ENCODE measurements at places on chromosomes 4 and X.

GRCh38 chr4:53592122-53592521 is 836 bp upstream of the LNX1 start:
- no peak for DNase-seq

- DNase-seq, result no peak
Observed at GRCh38 chrX:14357314-14357713, 172.0 kb upstream of the GLRA2 start.

GRCh38 chrX:78283511-78283910 is 43.9 kb downstream of the CYSLTR1 start:
- DNase-seq, result no peak

DNA sequence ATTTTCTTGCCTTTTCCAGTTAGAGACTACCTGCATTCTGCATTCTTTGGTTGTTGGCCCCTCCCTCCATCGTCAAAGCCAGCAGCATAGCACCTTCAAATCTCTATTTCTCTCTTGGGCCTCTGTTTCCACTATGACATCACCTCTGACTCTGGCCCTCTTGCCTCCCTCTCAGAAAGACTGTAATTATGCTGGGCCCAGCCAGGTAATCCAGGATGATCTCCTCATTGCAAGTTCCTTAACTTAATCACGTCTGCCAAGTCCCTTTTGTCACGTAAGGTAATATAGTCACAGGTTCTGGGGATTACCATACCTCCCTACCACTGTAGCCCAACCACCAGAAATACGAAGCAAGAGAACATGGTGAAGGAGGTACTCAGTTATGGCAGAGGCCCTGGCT is 39.3 kb upstream of the NYX start:
- no peak for DNase-seq

DNA sequence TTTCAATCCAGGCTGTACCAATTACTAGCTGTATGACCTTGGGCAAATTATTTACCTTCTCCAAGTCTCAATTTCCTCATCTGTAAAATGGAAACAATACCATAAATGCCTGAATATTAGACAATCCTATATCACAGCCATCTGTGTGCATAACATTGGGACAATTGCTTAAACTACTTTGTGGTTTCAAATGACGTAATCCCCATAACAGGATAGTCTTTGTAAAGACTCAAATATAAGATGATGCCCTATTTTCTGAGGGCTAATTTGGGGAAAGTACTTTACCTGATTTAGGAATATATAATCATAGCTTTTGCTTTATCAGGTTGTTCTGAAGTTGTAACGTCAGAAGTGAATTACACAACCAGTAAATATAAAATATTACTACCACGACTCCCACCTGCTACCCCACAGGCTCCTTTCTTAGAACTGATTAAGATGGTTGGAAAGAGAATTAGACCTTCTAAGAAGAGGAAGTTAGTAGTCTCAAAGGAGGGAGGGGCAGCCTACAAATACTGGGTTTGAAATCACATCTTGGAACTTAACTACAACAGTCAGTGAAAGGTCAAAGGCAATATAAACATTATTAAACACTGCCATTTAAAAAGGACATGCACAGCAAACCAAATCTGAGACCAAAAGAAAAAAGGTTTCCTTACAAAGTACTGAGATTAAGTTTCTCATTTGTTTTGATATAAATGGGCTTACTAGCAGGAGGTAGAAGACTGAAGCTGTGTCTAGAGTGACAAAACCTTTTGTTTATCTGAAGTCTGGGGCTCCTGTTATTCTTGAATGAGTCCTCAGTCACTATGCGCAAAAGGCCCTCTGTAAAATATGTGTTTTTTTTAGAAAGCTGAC is 215.0 kb downstream of the SCFD2 start:
- no peak for DNase-seq

DNA sequence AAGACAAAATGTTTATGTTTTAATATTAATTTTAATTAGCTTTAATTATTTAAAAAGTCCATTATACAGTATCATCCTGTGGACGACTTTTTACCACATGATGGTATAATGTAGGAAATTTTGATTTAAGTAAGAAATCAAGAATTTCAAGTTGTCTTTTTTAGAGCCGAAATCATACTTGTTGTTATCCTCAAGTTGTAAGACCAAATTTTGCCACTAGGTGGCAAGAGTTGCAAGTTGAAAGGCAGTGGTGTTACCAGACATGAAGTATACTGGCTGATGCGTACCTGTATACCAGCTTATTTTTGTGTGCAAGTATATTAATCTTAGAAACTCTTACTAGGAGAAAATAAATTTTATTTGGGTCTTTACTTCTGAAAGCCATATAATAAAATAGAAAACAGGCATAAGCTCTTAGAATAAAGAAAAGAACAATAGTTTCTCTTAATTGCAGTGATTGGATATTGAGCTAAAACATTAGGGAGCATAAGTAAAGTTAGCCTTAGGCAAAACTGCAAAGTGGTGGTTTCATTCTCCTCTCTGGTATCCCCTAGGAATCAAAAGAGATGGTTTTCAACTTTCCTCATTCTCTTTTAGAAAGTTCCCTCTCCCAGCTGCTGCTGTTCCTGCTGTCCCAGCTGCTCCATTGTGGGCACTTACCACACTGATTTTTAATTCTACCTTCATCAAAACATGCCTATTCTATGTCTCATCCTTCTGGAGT is 118.0 kb upstream of the WDFY3 start:
- no peak for DNase-seq

GRCh38 chrX:50577326-50577725 is 106.7 kb upstream of the DGKK start:
- DNase-seq, result no peak

DNA sequence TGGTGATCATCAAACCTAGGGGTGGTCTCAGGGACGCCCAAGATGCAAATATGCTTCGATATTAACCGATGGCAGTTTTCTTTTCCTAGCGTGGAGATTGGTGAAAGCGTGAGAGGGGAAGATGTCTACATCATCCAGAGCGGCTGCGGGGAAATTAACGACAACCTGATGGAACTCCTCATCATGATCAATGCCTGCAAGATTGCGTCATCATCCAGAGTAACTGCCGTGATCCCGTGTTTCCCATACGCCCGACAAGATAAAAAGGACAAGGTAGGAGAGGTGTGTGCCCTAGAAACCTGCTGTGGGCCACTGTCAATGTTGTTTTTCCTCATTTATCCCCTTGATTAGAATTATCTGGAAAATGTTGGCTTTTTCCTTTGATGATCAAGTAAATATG is 7.9 kb downstream of the PRPS2 start:
- no peak for DNase-seq

DNA sequence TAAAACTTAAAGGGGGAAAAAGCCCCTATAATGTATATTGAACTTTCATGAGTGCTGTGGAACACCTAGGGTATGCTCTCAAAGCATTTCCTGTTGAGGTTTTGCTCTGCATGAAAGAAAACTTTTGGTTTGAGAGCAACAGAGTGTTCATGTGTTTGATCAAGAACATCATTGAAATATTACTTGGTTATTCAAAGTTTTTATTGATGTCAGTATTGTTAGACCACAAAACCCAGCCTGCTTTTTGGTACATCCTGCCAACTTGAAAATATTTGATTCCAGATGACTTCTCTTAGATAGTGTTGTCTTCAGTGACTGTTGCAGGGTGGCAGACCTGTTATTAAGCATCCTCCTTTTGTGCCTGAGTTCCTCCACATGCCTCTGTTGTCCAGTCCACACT is 68.0 kb downstream of the N4BP2 start:
- DNase-seq, result no peak

DNA sequence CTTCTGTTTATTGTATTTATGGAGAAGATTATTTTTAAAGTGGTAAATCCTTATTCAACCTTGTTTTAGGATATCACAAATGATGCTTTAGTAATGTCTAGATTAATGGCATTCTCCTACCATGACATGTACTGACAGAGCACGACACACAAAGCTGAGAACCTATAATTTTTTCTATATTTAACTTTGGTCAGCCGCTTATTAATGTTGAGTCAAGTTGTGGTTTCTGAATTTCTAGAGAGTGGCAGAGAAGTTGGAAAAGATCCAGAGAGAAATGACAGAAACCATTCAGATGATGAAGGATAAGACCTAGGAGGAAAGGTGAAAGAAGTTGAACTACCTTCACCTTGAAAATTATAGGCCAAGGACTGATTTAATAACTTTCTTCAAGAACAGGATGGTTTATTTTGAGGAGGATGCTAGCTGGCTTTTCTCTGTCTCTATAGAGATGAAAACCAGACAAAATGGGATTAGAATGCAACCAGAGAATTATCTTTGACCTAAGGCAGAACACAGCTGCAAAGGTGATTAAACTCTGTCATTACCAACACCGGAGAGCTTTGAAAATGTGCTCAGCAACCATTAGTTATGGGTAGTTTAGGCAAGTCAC is 62.6 kb upstream of the TSPAN5 start:
- DNase-seq, result no peak

GRCh38 chr4:185716577-185717376 is 95.2 kb downstream of the SORBS2 start:
- peak; percentile 59 for DNase-seq

GRCh38 chrX:13821738-13822137 is 4.8 kb upstream of the GPM6B start:
- DNase-seq, result no peak

DNA sequence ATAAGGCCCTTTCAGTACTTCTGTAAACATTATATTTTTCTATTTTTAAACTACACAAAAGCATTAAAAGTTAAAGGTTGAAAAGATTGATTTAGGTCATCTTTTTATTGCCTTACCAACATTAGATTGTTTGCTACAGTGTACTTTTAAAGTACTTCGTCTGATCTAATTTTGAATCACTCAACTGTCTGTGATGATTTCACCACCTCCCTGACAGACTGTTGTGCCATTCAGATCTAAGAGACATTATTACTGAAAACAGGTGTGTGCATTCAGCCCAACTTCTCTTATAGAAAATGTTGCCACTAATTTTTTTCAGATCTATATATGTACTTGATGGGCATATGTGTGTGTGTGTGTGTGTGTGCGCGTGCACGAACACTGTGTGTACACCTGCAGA is 39.3 kb downstream of the GASK1B start:
- no peak for DNase-seq

GRCh38 chrX:130197464-130197863 is 25.7 kb downstream of the RAB33A start:
- no peak for DNase-seq
